ENCODE measurements at places on chromosomes 7 and 10.

- DNase-seq, result peak; percentile 44
Observed at GRCh38 chr10:91909117-91909677, at the start of gene FGFBP3. TSS of gene FGFBP3 (minus strand) at chr10:91909486. CDS start at chr10:91908969, 517 bp downstream.

- DNase-seq, result no peak
Observed at GRCh38 chr7:101179117-101179516, 976 bp downstream of the NAT16 start.

DNA sequence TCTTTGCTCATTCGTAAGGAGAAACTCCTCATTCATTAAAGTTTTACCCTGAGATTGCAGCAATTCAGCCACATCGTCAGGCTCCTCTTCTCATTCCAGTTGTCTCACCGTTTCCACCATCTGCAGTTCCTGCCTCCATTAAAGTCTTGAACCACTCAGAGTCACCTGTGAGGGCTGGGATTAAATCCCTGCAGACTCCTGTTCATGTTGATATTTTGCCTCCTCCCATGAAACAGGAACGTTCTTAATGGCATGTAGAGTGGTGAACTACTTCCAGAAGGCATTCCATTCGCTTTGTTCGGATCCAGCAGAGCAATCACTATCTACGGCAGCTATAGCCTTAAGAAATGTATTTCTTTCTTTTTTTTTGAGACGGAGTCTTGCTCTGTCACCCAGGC is 96.5 kb upstream of the FAM20C start:
- DNase-seq, result peak; percentile 48

- peak; percentile 10 for DNase-seq
Observed at GRCh38 chr10:112404617-112405016, 30.7 kb downstream of the ACSL5 start.

- DNase-seq, result peak; percentile 91
Observed at GRCh38 chr10:98323221-98324164, 55.5 kb upstream of the LOXL4 start.

DNA sequence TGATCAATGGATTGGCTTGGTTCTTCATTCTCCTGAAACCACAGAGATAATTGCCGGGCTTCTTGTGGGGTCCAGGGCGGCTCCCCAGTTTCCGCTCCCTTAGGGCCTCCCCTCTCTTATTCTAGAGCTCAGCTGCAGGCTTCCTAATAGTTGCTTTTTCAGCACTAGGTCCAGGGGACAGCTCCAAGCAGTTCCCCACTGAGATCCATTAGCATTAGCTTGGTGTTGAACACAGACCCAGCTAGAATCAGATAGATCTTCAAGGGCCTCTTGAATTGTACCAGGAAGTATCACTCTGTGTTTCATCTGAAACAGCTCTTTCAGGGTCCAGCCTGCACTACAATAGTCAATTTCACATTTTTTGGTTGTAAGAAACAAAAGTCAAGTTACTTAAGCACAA is 238.7 kb downstream of the SEC23IP start:
- peak; percentile 1 for DNase-seq

GRCh38 chr10:85149766-85150165 is 821.4 kb downstream of the CCSER2 start:
- DNase-seq, result no peak

- no peak for DNase-seq
Observed at GRCh38 chr7:101399759-101400158, 37.1 kb downstream of the COL26A1 start.

DNA sequence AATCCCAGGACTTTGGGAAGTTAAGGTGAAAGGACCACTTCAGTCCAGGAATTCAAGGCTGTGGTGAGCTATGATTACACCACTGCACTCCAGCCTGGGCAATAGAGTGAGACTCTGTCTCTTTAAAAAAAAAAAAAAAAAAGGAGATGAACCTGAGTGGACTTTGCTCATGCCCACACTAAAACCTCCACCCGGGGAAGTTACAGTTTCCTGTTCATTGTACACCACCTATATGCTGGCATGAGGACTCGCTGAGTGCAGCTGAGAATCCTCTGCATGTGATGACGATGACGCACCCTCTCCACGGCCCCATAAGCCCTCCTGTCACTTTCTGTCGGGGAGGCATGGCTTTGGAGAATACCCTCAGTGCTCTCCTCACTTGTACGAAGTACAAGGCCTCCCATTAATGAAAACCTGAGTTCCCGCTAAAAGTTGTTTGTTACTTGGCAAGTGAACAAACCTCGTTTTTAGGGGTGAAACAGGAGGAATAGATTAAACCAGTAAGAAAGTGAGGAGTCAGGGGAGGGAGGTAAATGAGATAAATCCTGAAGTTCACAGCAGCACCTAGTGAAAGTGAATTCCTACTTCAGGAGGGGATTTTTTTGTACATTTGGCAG is 15.9 kb downstream of the TMEM176B start:
- DNase-seq, result no peak

GRCh38 chr10:19815731-19816410 is 361 bp upstream of the PLXDC2 start:
- no peak for DNase-seq

DNA sequence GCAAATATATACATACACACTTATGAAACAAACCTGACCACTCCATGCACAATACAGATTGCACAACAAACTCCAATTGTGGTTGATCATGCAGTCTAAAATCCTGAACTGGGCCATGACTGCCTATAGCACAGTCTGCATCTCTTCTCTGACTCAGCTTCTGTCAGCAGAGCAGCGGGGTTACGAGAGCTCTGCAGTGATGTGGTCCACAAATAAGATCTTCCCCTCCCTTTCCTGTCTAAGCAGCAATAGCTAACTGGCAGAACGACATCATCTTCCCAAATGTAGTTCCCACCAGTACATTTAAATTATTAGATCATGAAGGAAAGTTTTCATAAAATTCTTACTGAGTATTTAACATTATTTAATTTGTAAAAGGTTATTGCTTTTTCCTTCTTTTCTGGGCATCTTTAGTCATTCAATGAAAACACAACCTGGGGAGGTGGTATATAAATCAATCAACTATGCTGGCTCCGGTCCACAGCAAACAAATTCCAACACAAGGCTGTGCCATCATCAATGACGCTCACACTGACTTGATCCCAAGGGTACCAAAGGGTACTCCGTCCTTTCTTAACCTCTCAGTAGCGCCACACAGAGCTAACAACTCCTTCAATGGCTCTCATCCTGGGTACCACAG is 17.1 kb downstream of the ARHGAP21 start:
- DNase-seq, result peak; percentile 94

GRCh38 chr7:17940951-17941431 is 697 bp upstream of the SNX13 start:
- peak; percentile 15 for DNase-seq

- DNase-seq, result no peak
Observed at GRCh38 chr7:93957767-93958166, 36.2 kb downstream of the GNG11 start.

GRCh38 chr7:127949769-127950222 is 81.4 kb downstream of the LRRC4 start:
- no peak for DNase-seq

GRCh38 chr7:150863946-150864345 is 11.6 kb downstream of the AOC1 start:
- no peak for DNase-seq

GRCh38 chr7:116862951-116863670 is 724 bp downstream of the CAPZA2 start:
- DNase-seq, result no peak

DNA sequence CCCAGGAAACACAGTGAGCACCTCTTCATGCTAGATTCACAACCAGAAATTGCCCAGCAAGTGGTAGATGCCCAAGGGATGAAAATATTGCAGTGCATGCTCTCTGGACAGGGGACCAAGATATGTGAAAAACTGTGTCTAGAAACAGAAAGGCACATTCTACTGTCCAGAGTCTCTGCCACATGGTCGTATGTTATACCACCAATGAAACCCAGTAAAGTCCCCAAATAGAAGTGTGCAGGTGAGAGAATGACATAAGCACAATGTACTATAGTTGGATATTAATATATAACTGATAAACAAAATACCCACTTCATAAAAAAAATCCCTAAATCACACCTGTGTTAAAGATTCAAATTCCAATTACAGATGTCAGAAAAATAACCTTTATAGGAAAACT is 43.8 kb downstream of the RASGEF1A start:
- no peak for DNase-seq

DNA sequence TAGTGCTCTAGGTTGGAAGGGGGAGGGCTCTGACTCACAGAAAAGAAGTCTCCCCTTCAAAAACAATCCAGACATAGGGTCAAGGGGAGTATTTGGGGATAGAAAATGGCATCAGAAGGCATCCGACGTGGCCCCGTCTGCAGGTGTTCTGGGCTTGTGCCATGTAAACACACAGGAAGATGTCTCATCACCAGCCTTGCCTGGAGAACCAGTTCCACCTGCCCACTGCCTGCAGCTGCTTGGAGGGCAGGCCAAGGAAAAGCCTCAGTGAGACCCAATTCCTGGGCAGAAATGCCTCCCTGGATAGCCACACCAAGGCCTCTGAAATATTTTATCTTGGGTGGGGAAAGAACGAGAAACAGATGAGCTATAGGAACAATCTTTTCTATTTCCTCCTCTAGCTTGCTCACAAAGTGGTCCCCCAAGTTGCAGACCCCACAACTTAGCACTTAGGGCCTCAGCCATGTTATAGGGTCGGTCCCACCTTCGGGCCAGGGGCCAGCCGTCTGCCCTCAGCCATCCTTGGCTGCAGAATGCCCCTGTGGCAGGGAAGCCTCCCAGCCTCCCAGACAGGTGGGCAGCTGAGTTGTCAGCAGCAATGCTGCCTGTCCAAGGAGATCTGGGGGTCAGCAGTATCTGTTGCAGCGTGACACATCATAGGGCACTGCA is 54.3 kb upstream of the ECHDC3 start:
- DNase-seq, result no peak

GRCh38 chr7:49789736-49790135 is 16.3 kb downstream of the VWC2 start:
- no peak for DNase-seq

- peak; percentile 91 for DNase-seq
Observed at GRCh38 chr10:91635401-91636400, 2.8 kb upstream of the PPP1R3C start.

- no peak for DNase-seq
Observed at GRCh38 chr10:24645784-24646183, 77.9 kb downstream of the ARHGAP21 start.

- no peak for DNase-seq
Observed at GRCh38 chr7:7959979-7960670, 8.5 kb upstream of the GLCCI1 start.

DNA sequence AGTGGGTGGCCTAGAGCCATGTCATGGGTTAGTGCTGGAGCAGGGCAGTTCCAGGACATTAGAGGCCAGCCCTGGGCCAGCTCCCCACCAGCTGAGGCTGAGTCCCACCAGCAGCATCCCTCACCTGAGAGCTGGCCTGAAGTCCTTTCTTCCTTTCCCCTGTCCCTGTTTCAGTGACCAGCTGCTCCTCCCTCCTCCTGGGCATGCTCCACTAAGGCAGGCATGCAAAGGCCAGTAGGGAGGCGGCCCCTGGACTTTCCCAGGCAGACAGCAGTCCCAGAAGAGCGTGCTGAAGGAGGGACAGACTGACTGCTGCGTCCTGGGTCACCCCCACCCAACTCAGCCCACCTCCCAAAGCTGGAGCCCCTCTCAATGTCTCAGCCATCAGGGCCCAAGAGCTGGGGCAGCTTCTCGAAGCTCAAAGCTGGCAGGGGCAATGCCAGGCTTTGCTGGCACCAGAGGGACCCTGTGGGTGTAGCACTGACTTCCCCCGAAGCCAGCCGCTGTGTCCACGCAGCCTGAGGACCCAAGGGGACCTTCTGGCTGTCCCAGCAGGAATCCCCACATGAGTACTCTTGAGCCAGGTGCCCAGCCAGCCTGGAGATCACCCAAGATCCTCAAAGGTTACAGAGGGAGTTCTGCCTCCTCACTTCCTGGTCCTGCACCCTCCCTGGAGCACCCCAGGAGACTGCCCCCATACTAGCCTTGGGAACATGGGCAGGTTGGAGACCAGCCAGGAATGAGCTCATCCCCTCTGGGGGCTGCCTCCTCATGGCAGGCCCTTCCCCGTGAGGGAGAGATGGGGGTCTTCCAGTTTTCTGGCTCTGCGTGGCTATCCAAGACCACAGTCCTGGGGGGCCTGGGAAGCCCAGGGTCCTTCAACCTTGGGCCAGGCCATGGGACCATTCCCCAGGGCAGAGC is 35.2 kb upstream of the RET start:
- DNase-seq, result no peak
